ENCODE measurements at places on chromosomes 11 and 22. TPM values are rescaled to one million over a fixed set of nuclear protein-coding genes. Genes with fewer than 3 reads are reported as not detected.

DNA sequence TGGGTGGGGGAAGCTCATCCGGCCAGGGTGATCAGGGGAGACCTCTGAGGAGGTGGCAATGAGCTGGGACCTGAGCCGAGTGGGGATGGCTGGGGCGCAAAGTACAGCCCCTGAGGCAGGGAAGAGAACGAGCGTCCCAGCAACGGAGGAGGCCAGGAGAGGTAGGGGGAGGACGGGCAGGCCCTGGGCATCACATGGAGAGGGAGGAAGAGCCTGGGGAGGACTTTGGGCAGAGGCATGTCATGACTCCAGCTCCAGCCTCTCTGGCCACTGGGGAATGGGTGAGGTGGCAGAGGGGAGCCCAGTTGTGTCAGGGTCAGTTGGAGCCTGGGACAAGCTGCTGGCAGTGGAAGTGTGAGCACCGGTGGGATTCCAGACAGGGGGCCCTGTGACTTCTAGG lies 11.5 kb downstream of the PMM1 start:
- no peak for DNase-seq

GRCh38 chr11:56698795-56699194 lies at the start of gene OR9G1:
OR9G1 (plus strand) TSS chr11:56699095; CDS start chr11:56700388, 1,293 bp downstream.
- no peak for DNase-seq

DNA sequence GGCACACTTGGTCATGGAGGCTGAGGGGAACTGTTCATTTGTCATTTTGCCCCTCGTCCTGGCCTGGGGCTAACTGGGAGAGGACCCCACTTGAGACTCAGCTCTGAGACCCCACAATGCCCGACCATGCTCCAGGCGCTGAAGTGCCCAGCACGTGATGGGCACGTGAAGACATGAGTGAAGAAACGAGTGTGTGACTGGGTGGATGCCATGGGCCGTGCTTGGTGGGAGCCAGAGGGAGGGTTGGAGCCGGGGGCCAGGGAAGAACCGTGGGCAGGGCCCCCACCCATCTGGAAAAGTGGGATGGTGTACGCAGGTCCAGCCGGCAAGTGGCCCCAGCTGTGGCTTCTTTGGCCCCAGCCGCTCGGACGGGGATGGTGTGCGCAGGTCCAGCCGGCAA lies 61.1 kb downstream of the WNT7B start:
- no peak for DNase-seq

GRCh38 chr11:14331476-14332136 lies 27.4 kb downstream of the RRAS2 start:
- no peak for DNase-seq

DNA sequence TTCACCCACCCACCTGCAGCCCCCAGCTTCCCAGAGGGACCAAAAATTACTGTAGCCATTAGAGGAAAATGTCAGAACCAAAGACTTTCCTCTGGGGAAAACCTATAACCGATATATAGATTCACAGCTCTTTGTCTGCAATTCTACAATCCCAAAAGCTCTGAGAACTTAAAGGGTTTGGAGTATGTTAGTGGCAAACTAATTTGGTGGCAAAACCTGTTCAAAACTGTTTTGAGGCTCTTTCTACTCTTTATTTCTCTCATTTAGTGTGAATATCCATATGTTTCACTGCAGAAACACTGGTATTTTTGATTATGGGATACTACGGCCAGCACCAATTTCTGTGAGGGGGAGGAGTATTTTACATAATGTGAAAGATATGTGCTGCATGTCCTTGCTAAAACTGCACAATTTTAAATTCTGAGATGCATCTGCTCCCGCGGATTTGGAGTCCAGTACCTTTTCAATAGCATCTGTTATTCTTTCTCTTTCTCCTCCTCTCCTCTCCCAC lies 87.5 kb upstream of the MTNR1B start:
- no peak for DNase-seq

GRCh38 chr11:122337241-122337640 lies 221.2 kb upstream of the BLID start:
- DNase-seq = no peak

GRCh38 chr11:113781682-113782081 lies 2.1 kb downstream of the CLDN25 start:
- no peak for DNase-seq

- no peak for DNase-seq
Observed at GRCh38 chr11:131137046-131137445, 220.8 kb upstream of the SNX19 start.

GRCh38 chr22:38831166-38831945 lies 12.5 kb downstream of the NPTXR start:
- DNase-seq = no peak

GRCh38 chr22:17648569-17648968 lies 10.0 kb downstream of the BCL2L13 start:
- DNase-seq = no peak

MS4A3 gene
- not detected for total RNA-seq

OR52N4 gene
- total RNA-seq = not detected

DBX1 gene
- not detected for total RNA-seq

SDF2L1 gene
- 29.7 TPM for total RNA-seq

MLC1 gene
- total RNA-seq = not detected

VSIG10L2 gene
- 0.09 TPM for total RNA-seq

SLC22A8 gene
- total RNA-seq = not detected

ADAMTS15 gene
- total RNA-seq = 5.7 TPM
